ENCODE measurements at places on chromosomes 3 and 15. TPM values are rescaled to one million over a fixed set of nuclear protein-coding genes. Genes with fewer than 3 reads are reported as not detected.

GRCh38 chr15:98547741-98548138 is 100.6 kb upstream of the IGF1R start:
- no peak for DNase-seq

Gene ROPN1
- 0.14 TPM for total RNA-seq

Gene HCLS1
- total RNA-seq = 0.24 TPM

Gene KLHL40
- not detected for total RNA-seq

GRCh38 chr15:62649793-62650420 is 392.6 kb upstream of the TPM1 start:
- DNase-seq = peak; percentile 11

- DNase-seq = no peak
These were observed 1.6 kb upstream of the FLNB start for GRCh38 chr3:58006661-58007060.

GRCh38 chr3:129413687-129414506 is 14.5 kb downstream of the EFCAB12 start:
- DNase-seq = peak; percentile 93

DNA sequence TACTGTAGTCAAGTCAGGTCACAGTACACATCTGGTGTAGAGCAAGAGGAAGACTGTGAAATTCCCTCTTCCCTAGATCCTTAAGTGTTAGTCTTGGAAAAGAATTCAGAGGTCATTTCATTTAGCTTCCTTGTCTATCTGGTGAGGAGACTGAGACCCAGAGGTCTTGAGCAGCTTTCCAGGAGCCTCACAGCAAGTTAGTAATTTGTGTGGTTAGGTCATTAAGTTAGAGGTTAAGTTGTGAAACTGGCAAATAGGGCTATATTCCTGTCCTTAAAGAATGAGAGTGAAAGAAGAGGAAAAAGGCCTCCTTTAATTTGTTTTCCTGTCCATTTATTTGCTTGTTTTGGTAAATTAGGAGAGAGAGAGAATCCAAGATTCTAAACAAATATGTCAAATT is 9.0 kb downstream of the PODXL2 start:
- no peak for DNase-seq

GRCh38 chr15:31328428-31328968 is 1.9 kb downstream of the KLF13 start:
- no peak for DNase-seq

- DNase-seq = no peak
These were observed 164.5 kb downstream of the TNIK start for GRCh38 chr3:171295484-171296373.

- no peak for DNase-seq
These were observed 416.0 kb downstream of the OCA2 start for GRCh38 chr15:27683121-27683520.

- DNase-seq = peak; percentile 87
These were observed 3.1 kb upstream of the BHLHE40 start for GRCh38 chr3:4976109-4976508.

Gene ACOX2
- 2.2 TPM for total RNA-seq

Gene KIF7
- 1.3 TPM for total RNA-seq

DNA sequence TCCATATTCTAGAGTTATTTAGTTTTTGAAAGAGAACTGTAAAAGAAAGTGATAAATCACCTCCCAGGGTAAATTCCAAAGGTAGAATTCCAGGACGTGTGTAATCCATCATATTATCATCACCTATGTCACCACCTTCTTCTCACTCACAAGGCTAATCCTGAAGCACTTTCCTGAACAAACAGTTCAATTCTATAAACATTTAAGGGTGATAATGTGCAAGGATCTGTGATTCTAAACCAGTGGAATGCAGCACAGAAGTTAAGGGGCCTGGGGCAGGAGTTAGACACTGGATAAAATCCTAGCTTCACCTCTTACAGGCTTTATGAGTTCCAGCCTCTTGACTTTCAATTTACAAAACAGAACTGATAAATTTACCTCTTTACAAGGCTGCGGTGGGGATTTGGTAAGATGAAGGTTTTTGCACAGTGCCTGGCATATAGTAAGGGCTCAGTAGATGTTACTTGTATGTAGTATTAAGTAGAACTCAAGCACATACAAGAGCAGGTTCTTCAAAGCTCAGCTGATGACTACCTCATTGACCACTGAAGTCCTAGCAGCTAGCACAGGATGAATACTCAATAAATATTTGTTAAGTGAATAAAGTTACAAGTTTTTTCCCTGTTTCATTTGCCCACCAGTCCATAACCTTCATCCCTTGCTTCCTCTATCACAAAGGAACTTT is 47.3 kb upstream of the CCDC80 start:
- DNase-seq = no peak

All from A172 (cell line).